ENCODE measurements at places on chromosomes 2 and 18.

- DNase-seq = no peak
These were observed at the start of gene TMEM182 for GRCh38 chr2:102761763-102762162. TMEM182 (plus strand) TSS chr2:102762031; CDS start chr2:102762218, 187 bp downstream.

DNA sequence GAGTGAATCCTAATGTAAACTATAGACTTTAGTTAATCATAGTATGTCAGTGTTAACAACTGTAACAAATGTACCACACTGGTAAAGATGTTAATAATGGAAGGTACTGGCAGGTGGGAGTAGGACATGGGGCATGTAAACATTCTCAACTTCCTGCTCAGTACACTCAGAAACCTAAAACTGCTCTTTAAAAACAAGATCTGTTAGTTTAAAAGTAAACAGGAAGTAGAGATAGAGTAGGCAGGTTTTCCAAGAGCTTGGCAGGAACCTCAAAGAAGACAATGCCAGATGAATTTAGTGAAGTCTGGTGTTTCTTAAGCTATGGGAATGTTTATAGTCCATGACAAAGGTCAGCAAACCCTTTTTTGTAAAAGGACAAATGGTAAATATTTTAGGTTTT, 46.6 kb downstream of the CCDC138 start:
- peak; percentile 54 for DNase-seq

DNA sequence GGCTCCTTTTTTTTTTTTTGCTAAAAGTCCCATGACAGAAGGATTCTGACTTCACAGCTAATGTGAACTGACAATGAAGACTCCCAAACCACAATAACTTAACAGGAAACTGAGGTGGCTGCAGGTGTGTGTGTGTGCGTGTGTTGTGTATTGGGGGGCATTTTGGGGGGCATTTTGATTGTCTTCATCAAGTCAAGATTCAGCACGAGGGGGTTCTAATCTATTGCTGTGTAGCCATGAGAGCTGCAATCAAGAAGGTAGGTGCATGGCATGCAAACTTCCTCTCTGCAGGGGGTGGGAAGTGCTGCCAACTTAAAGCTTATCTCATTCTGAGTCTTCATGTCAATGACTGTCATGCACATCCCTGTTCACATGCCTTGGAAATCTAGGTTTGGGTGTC, 25.2 kb downstream of the SPRED2 start:
- DNase-seq = no peak

- DNase-seq = no peak
These were observed 246.8 kb downstream of the TMEM182 start for GRCh38 chr2:103008586-103008985.

DNA sequence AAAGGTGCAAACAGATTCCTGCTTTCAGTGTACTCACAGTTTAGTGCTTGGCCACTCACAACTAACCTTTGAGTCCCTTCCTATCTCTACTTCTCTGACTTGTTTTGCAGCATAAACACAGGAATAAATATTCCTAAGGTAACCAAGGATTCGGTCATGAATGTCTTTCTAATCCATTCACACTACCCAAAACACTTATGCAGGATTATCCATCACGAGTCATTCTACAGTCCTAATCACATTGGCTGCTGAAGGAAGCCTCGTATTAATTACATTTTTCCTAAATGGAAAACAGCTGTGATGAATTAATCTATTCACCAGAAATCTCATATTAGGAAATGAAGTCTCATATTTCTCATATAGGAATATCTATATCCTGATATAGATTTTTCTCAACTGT, 16.3 kb downstream of the RDH14 start:
- peak; percentile 54 for DNase-seq

- DNase-seq = no peak
These were observed 459.7 kb downstream of the LRATD1 start for GRCh38 chr2:15092181-15092580.

DNA sequence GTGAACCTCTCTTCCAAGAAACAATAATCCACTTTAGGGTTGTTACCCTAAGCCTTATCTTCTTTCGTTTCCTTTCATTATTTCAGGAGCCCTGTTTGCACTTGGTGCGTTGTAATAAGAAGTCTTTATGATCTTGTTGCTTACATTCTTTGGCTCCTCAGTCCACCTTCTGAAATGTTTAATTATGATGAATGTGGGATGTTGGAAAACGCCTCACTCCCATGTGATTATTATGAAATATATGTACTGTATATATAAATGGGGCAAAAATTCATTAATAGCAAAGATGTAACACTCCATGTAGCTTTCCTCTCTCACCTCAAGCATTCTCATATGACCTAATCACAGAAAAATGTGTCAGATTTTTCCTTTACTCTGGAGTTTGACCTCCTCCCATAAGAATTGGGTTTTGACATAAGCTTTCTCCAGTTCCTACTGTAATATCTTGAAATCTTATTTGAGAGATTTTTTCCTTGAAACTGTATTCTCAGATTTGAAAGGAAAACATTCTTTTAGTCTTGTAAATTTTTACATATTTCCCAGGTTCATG, 397.2 kb upstream of the FANCL start:
- no peak for DNase-seq

GRCh38 chr2:21640046-21640445, 516.3 kb downstream of the TDRD15 start:
- no peak for DNase-seq

GRCh38 chr2:11990576-11990975, 244.1 kb downstream of the LPIN1 start:
- DNase-seq = no peak

DNA sequence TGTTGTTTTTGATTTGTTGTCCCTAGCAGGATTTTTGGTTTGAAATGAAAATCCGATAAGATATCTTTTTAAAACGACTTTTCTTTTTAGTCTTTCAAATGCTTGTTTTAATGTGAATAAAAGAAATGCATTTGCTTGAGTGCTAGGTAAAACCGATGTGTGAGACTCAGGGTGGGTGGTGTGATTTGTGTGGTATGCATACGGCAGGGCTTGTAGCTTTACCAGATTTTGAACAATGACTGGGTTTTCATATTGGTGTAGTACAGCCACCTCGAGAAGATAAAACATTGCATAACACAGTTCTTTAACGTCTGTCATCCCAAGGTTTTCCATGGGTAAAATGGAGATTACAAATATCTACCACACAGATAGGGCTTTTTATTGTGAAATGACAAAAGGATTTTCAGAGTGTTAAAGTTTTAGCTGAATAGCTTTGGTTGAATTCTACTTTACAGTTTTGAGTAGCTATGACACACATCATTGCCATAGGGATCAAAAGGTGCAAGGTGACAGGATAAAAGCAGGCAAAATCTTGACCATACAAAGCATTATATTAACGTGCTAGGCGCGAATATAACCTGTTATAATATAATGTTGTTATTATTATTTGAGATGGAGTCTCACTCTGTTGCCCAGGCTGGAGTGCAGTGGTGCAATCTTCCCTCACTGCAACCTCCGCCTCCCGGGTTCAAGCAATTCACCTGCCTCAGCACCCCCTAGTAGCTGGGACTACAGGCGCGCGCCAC, 824 bp upstream of the ZNF638 start:
- DNase-seq = no peak

DNA sequence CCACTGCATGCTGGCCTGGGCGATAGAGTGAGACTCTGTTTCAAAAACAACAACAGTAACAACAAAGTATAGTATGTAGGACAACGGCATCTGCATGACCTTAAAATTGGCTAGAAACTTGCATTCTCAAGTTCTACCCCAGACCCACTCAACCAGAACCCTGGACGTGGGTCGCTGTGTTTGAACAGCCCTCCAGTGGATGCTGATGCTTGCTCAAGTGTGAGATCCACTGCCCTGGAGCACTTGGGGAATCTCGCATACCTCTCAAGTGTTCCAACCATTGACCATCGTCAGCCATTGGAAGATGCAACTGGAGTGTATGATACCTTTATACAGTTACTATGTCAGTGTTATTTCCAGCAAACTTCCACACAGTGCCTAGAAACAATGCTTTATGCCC, 435.9 kb downstream of the DCDC2C start:
- no peak for DNase-seq

GRCh38 chr2:150101947-150102346, 385.5 kb downstream of the RND3 start:
- no peak for DNase-seq

DNA sequence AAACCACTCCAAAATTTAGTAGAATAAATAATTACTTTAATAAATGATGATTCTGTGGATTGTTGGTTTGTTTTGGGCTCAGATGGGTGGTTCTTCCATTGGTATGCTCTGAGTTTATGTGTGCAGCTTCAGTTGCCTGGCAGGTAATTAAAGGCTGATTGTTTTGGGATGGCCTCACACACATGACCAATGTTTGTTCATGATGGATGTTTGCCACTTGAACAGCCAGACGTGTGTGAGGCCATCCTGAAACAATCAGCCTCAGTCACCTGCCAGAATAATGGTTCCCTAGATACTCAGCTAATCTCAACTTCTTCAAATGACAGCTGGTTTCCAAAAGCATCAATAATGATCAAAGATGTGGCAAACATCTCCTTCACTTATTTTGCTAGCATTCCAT, 352.5 kb upstream of the GULP1 start:
- peak; percentile 72 for DNase-seq

DNA sequence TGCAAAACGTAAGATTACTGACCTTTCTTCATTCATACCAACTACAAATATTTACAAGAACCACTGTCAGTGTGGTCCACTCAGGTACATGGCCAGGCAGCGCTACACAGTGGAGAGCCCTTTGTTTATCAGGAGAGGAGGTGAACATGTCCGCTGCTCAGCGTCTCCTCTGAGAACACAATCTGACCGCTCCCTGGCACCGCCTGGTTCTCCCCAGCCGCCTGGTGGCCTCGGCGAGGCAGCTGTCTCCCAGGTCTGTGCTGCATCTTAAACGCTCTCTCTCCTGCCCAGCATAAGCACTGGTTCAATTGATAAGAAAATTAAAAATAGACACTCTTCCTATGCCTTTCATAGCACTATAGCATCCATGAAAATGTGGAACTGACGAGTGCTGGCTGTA, 146.8 kb upstream of the PXDN start:
- DNase-seq = peak; percentile 43

DNA sequence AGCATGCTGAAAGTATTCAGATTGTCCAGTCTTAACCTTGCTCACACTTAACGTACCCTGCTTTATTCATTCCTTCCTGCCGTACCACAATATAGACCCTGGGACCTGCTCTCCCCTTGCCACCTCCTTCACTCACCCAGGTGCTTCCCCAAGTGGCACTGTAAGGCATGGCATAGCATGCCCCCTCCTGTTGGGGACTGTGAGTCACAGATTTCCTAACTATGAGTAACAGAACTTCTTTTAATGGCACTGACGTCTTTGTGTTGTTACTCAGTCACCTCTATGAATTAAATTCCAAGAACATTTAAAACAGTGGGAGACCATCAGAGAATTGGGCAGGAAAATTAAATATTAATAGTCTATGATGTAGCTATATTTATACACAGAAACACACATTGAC, 117.2 kb downstream of the CTNNA2 start:
- no peak for DNase-seq

DNA sequence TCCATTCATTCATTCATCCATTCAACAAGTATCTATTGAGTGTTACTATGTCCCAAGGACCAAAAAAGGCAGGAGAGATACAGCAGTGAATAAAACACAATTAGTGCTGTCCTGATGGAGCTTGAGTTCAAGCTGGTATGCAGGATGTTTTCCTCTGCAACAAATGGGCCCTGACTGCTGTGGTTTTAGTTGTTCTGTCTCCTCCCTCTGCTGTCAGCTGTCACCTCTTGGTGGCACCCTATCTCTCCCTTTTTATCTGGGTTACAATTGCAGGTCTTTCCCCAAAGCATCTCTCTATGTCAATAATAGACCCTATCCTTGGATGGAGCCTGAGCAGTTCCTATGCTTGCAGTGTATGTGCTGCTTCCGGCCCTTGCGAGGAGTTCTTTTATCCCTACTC, 304.8 kb downstream of the PDE11A start:
- DNase-seq = no peak

DNA sequence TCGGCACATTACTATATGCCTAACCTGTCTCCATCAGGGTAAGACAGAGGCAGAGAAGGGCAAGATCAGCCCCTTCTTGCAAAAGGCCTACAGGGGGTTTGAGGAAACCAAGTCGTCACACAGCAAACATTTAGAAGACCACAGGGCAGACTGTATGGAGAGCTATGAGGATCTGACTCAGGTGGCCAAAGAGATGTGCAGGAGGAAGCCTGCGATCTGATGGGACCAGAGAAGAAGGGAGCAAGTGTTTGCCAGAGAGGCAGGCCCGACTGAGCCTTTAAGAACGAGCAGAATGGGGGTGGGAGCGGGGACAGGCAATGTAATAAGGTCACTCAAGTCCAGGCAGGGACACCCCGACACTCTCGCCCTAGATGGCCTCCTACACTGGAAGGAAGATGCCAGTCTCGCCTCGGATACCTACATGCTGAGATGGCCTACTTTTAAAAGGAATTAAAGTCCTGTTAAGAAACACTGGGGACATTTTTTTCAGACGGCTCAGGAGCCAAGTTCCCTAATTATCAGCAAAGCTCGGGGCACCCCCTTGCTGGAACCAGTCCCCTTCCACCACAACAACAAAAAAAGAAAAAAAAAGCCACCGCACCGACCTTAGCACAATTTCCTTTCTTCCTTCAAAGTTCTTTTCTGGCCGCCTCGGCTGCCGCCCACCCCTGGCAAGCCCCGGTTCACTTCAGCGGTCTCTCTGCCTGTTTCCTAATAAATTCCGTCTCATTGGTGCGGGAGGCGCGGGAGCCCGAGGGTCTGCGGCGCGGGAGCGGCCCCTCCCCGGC, 1.5 kb downstream of the SFXN5 start:
- no peak for DNase-seq

DNA sequence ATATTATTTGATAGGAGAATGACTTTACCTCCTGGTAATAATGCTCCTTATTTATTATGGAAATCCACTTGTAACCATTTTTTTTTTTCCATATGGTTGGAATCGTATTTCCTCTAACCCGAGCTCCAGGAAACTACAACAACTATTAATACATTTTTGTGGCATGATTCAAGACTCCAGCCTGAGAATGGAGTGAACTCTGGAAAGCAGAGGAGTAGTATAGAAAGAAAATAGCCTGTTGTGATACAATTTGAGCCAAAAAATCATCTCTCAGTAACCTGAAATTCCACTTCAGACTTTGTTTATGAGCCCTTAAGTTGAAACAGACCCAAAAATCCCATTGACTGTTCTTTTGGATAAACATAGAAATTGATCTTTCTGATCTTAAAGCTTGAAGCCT, 921.1 kb downstream of the SOCS6 start:
- no peak for DNase-seq

DNA sequence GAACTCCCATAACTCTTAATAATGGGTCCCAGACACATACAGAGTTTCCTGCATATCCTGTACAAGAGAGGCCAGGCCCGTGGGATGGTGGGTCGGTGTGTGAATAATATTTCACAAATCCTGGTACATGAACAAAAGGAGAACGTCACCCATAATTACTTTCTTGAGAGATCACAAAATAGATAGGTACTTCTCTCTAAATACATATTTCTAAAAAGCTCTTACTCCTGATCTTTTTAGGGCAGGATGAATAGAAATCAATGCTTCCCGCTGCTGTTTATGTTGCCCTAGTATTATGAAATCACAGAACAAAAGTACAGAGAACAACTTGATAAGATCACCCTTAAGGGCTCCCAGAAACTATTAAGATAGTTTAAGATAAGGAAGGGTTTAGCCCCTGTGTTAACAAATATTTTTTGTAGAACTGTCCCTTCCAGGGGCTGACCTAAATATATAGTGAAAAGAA, 5.4 kb downstream of the IRS1 start:
- DNase-seq = no peak

Data from NCI-H510A treated with DMSO at 0.1 percent for 48 hours (cell line).